ENCODE measurements at places on chromosomes 3 and 15.

DNA sequence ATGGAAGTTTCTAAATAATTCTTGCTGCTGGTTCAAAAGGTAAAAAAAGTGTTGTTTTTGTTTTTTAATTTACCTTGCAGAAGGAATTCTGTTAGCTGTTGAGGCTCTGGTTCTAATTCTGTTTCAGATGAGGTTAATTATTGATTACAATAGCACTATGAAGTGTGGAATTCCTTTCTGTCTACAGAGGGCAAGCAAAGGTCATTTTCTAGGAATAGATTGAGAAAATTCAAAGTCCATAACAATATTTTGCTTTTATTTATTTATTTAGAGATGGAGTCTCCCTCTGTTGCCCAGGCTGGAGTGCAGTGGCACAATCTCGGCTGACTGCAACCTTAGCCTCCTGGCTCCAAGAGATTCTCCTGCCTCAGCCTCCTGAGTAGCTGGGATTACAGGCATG is 789.6 kb downstream of the GRM7 start:
- no peak for DNase-seq

GRCh38 chr15:60704717-60705116 is 225.8 kb upstream of the ICE2 start:
- no peak for DNase-seq

GRCh38 chr3:174659511-174659910 is 199.6 kb upstream of the NAALADL2 start:
- DNase-seq, result no peak

GRCh38 chr3:180332608-180333007 is 269.4 kb upstream of the TTC14 start:
- no peak for DNase-seq

- no peak for DNase-seq
Measured at GRCh38 chr3:57446318-57446841, 97.8 kb downstream of the DNAH12 start.

DNA sequence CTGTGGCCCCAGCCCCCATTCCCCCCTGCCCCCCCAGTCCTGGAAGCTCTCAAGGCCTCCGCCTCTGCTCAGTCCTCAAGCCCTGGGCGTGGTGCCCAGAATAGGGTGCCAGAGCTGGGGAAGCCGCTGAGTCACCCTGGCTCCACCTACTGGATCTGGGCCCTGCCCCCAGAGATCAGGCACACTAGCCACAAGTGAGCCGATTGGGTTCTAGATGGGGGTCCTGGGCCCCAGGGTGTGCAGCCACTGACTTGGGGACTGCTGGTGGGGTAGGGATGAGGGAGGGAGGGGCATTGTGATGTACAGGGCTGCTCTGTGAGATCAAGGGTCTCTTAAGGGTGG is 5.7 kb downstream of the EIF4G1 start:
- peak; percentile 53 for DNase-seq

DNA sequence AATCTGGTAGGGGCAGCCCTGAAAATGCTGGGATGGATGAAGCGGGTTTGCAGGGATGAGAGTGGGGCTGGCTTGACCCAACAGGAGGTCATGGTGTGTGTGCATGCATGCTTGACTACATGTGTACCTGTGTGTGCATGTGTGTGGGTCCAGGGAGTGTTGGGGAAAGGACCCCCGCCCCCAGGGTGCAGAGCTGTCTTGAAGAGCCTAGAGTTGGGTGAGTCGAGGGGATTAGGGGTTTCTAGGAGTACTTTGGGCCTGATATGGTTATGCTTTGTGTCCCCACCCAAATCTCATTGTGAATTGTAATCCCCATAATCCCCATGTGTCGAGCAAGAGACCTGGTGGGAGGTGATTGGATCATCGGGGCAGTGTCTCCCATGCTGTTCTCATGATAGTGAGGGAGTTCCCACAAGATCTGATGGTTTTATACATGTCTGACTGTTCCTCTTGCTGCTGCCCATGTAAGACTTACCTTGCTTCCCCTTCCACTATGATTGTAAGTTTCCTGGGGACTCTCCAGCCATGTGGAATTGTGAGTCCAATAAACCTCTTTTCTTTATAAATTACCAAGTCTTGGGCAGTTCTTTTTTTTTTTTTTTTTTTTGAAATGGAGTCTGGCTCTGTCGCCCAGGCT is 5.2 kb upstream of the LCTL start:
- DNase-seq, result no peak

- DNase-seq, result no peak
Measured at GRCh38 chr3:37075955-37076354, 82.6 kb downstream of the MLH1 start.

DNA sequence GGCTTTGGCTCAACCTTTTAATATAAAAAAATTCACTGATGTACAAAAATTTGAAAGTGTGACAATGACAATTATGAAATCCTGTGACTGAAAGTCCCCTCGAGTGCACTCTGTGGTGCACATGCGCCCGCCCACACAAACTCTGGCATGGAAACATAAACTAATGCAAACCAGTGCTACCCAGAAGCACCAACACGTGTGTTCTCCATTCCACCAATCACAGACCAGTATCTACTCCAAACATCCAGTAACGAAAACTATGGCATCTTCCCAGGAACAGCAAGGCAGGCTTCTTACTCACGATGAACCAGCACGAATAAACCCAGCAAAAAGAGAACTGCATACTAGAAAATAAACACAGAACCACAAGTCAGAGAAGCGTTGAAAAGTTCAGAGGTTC is 11.7 kb upstream of the NMB start:
- DNase-seq, result no peak

- DNase-seq, result no peak
Measured at GRCh38 chr15:58983261-58983660, 4.2 kb upstream of the RNF111 start.

DNA sequence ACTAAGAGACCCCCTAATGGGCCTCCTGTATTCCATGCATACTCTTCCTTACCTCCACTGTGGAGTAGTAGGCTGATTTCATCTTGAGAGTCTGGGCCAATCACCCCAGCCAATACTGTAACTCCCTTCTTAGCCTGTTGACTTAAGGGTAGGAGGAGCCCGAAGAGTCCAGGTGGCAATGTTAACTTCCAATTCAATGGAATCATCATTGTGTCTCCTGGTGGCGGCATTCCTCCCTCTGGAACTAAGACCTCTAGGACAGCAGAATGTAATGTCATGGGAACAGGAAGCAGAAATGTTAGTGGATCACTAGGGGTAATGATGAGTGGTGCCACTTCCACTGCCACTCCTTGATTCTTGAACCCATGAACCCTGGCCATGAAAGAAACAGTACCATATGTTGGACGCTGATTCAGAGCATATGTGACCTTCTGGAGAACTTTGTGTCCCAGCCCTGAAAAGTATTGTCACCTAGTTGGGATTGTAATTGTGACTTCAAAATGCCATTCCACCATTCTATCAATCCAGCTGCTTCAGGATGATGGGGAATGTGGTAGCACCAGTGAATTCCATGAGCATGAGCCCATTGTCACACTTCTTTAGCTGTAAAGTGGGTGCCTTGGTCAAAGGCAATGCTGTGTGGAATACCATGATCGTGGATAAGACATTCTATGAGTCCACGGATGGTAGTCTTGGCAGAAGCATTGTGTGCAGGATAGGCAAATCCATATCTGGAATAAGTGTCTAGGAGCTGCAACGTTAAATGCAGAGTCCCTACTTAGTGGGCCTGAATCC is 24.9 kb downstream of the NAALADL2 start:
- DNase-seq, result no peak

- peak; percentile 72 for DNase-seq
Measured at GRCh38 chr3:182682263-182683241, 110.8 kb upstream of the ATP11B start.

DNA sequence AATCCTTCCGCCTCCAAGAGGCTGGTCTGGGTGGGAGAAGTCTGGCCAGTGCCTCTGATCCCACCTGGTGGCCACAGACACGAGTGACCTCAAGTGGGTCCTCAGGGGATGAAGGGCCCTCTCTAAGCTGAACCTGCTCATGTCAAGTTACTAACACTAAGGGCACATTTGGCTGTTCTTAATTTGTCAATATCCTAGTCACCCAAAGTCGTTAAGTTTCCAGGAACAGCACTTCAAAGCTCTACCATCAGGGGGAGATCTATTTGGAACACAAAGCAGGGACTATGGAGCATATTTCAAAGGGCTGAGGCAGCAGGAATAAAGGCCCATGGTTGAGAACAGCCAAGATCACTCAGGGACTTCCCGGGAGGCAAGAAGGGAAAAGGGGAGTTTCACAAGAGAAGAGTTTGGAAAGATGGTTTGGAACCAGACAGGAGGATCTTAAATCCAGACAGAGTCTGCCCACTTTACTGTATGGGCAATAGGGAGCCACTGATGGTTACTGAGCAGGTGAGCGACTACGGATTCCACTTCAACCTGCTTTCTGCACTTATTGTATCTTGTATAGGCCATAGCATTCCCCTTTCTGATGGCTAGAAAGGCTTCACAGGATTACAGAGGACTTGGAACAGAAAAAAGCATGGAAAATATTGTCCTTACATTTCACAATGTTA is 13.7 kb downstream of the OXTR start:
- no peak for DNase-seq

DNA sequence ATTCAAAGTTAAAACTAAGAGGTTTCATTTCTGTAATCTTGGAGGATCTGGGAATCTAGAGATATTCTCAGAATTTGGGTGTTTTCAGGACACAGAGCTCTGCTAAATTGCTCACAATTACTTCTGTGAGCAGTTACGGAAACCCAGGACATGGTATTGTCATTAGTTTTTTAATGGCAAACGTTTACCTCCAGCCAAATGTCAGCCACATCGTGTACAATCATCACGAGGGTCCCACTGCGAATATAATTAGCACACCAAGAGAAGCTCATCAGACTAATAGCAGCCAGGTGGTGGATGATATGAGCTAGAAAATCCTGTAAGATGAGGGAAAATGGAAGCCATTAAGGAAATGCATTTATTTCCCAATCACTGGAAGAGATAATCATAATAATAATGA is 56.0 kb downstream of the CERS3 start:
- no peak for DNase-seq

DNA sequence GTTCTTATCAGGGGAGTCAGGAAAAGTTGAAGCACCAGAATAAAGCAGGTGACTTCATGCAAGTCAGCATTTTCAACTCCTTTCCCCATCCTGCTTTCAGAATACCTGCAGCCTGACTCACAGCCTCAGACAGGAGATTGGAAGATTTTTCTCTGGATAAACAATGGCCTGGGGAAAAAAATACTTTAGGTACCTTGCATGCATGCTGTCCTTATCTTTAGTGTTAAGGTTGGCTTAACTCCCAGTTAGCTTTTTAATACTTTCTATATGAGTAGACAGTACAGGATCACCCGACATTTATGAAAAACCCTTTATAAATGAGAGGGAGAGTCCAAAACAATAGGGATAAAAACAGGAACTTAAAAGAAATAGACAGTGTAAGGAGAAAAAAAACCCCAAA is 53.6 kb downstream of the PAK2 start:
- no peak for DNase-seq

- no peak for DNase-seq
Measured at GRCh38 chr15:29455055-29455454, 185.4 kb upstream of the NSMCE3 start.

- no peak for DNase-seq
Measured at GRCh38 chr3:172133838-172134237, 94.5 kb downstream of the FNDC3B start.

DNA sequence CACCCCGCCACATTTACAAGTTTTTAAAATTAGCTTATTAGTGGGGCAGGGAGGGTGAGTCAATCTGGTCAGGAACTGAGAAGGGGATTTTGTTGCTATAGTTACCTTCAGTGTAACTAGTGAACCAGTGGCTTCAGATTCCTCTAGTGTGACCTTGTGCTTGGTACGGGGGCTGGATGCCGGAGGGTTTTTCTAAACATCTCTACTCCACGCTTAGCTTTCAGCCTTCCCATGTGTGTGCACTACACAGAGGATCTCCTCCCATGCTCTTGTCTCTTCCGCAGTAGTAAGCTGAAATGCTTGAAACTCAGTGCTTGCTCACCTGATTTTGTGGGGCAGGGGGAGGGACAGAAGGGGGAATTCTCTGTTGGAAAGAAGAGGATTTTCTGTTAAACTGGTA is 67.9 kb upstream of the AKAP13 start:
- no peak for DNase-seq

DNA sequence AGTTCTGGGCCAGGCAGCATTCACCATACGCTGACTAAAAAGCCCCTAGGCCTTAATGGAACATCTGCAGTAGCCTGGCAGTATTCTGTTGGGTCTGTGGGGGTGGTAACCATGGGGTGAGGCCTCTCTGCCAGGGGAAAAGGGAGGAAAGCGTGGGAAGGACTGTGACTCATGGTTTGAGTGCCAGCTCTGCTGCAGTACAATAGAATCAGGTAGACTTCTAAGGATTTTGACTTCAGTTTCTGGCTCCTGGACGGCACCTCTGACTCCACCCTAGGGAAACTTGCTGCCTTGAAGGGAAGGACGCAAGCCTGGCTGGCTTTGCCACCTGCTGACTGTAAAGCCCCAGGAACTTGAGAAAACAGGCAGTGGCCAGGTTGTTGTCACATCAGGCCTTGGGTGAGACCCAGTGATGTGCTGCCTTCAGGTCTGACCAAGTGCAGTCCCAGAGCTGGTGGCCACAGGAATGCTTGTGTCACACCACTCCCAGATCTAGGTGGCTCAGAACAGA is 148.6 kb downstream of the SUCNR1 start:
- DNase-seq, result no peak

DNA sequence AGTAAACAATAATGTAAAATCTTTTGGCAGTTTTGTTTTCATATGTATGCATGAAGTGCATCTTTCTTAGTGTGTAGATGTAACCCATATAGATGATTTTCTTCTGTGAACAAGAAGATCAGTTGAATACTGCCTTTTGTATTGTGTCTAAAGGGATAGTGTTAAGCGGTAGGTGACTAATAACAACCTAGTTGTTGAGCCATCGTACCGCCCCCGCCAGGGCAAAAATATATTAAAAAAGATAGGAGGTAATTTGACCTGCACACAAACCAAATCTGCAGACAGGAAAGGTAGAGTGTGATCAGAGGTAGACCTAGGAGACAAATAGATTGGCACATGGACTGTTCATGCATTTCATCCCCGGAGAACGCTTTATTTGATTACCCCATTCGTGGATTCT is 3.3 kb upstream of the GMNC start:
- DNase-seq, result no peak

- no peak for DNase-seq
Measured at GRCh38 chr15:47570044-47570443, 147.3 kb upstream of the SEMA6D start.

- no peak for DNase-seq
Measured at GRCh38 chr3:170826047-170826446, 43.9 kb downstream of the RPL22L1 start.

GRCh38 chr3:176950743-176951142 is 246.5 kb downstream of the TBL1XR1 start:
- no peak for DNase-seq

GRCh38 chr15:94671858-94672532 is 440.6 kb downstream of the MCTP2 start:
- DNase-seq, result no peak

GRCh38 chr15:101250341-101250831 is 1.5 kb downstream of the CHSY1 start:
- no peak for DNase-seq
